ENCODE measurements at places on chromosomes 2 and 18. TPM values are rescaled to one million over a fixed set of nuclear protein-coding genes. Genes with fewer than 3 reads are reported as not detected.

The POTEE gene
- 0.32 TPM for total RNA-seq

The AGAP1 gene
- 2.9 TPM for total RNA-seq

DNA sequence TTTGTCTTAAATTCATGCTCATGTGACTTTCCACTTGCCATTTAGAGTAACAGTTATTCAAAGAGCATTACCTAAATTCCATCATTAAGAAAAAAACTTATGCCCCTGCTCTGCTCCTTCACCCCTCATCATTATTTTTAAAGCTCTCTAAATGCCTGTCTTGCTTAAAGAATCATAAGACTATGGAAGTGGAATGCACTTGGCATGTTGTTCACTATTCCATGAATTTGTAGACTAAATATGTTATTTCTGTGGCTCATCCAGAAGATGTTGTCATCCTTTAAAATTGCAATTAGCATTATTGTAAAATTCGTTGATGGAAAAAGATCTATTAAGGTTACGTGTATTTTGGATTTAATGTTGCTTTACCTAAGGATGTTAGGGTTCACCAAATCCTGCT is 61.8 kb downstream of the FMNL2 start:
- no peak for DNase-seq

The GFPT1 gene
- 46.3 TPM for total RNA-seq

GRCh38 chr2:20186078-20186854 is 38.7 kb downstream of the SDC1 start:
- no peak for DNase-seq

- DNase-seq, result no peak
Observed at GRCh38 chr18:70415823-70416488, 127.1 kb downstream of the SOCS6 start.

The SPATS2L gene
- total RNA-seq, result 36.8 TPM

The ADD2 gene
- 31.6 TPM for total RNA-seq

GRCh38 chr2:112688086-112688880 is 32.5 kb upstream of the NT5DC4 start:
- DNase-seq, result no peak
